ENCODE measurements at places on chromosomes 3 and 15.

GRCh38 chr3:148861277-148861869, 3.7 kb upstream of the CPA3 start:
- no peak for DNase-seq

- no peak for DNase-seq
Observed at GRCh38 chr15:31270767-31271166, 55.9 kb upstream of the KLF13 start.

- DNase-seq: no peak
Observed at GRCh38 chr3:143063018-143063417, 56.6 kb upstream of the CHST2 start.

- no peak for DNase-seq
Observed at GRCh38 chr3:140421884-140422283, 256.0 kb upstream of the TRIM42 start.

GRCh38 chr3:120560304-120561250, 35.6 kb upstream of the NDUFB4 start:
- no peak for DNase-seq

GRCh38 chr3:131555456-131555855, 52.7 kb upstream of the MRPL3 start:
- no peak for DNase-seq

- peak; percentile 56 for DNase-seq
Observed at GRCh38 chr15:76996526-76997401, 1.8 kb downstream of the PSTPIP1 start.

- peak; percentile 18 for DNase-seq
Observed at GRCh38 chr3:12420393-12420792, 63.9 kb upstream of the TSEN2 start.

- DNase-seq: no peak
Observed at GRCh38 chr3:131907796-131908195, 127.0 kb downstream of the CPNE4 start.

GRCh38 chr3:154275965-154276364, 48.3 kb downstream of the DHX36 start:
- no peak for DNase-seq

GRCh38 chr3:42490243-42490642, 12.2 kb upstream of the VIPR1 start:
- no peak for DNase-seq

All from stimulated activated CD4-positive, alpha-beta T cell treated with anti-CD3 and anti-CD28 coated beads, Interleukin-12 subunit alpha, Interleukin-12 subunit beta, amount 100 ng/mL, for 48 hours (primary cell).